ENCODE measurements at places on chromosomes 3 and 15. TPM values are rescaled to one million over a fixed set of nuclear protein-coding genes. Genes with fewer than 3 reads are reported as not detected.

The IL17RE gene
- 12.7 TPM for polyA plus RNA-seq

The PLXNA1 gene
- 29.0 TPM for polyA plus RNA-seq

The SLC27A2 gene
- polyA plus RNA-seq: 64.1 TPM

The TLR9 gene
- not detected for polyA plus RNA-seq

The TMEM212 gene
- not detected for polyA plus RNA-seq

The CPEB1 gene
- polyA plus RNA-seq: 2.5 TPM

DNA sequence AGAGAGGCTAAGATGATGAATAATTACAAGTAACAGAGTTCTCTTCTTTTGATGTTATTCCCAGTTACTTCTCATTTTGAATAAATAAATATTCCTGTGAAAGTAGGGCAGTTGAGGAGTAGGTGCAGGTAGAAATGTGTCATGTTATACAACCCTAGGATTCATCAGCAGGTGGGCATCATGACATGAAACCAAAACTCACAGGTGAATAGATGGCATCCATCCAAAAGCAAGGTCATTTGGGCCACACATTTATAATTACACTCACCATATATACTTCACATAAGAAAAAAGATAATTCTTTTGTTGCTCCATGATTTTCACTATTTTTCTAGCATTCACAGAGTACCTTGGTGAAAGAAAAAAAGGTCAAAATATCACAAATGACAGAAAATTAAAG lies 273.6 kb downstream of the ZBBX start:
- no peak for DNase-seq

DNA sequence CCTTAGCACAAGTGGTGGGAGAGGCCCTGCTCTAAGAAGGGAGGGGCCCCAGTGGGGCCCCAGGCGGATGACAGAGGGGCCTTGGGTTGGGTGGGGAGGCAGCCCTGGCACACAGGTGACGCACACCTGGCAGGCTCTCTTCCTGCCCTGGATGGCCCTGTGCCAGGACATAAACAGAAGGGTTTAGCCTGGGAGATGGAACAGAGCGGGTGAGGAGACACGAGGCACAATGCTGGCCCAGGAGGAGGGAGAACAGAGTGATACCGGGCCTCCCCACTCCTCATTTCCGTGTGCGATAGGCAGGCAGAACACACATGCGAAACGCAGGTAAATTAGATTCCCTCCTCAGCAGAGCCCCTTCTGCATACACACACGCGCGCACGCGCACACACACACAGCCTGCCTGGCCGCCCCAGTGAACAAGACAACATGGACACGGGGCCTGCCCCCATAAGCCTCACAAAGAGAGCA lies 39.8 kb downstream of the IDH2 start:
- DNase-seq: no peak

DNA sequence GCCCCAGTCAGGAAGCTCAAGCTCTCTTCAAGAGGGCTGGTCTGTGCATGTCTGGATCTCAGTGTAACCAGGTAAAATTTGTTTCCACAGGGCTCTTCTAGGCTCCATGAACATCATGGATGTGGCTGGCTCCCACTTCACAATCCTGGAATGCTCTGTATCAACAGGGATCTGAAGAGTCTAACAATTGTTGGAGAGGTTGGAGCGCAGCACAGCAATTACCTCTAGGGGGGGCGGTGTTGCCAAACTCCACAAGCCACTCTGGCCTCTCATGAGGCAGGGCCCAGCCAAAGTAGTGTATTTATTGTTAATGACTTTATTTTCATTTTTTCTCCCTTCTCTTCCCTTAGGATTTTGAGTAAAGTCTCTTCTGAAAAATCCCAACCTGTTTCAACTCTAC lies 6.1 kb upstream of the EIF2B5 start:
- no peak for DNase-seq

GRCh38 chr3:118974356-118975097 lies 60.1 kb downstream of the IGSF11 start:
- no peak for DNase-seq

DNA sequence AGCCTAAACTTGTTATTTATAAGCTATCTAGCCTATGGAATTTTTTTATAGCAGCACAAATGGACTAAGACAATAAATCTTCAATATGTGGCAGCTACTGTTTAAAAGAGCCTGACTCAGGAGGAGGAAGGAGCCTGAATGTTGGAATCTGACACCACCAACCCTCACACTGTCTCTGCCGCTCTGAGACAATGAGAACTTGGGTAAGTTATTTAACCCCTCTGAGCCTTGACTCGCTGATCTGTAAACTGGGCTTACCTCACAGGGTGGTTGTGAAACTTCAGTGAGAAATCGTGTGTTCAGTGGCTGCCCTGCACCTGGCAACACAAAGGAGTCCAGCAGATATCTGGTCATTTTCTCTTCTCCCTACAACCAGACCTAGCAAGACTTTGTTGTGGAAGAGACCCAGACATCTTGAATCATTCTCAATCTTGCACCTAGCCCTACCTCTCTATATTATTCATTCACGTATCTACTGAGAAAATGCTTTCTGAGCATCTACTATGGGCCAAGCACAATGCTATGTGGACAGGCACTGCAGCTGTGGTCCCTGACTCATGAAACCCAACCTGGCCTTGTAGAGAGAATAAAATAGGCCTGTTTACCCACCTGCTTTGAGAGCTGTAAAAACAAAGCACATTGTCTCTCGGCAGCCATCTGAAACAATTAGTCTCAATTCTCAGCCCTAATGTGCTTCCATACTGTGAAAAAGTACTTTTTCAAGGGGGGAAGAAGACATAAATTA lies 81.9 kb upstream of the SLC25A36 start:
- no peak for DNase-seq

GRCh38 chr15:28881170-28881569 lies 4.6 kb upstream of the APBA2 start:
- no peak for DNase-seq

- peak; percentile 63 for DNase-seq
These were observed 70.7 kb downstream of the TOP2B start for GRCh38 chr3:25594007-25594502.

GRCh38 chr15:40281057-40281800 lies 1.6 kb downstream of the ANKRD63 start:
- DNase-seq: no peak

GRCh38 chr3:194089357-194090177 lies 46.4 kb upstream of the HES1 start:
- DNase-seq: no peak

GRCh38 chr3:43000387-43000786 lies 21.3 kb downstream of the GASK1A start:
- no peak for DNase-seq

GRCh38 chr3:29201604-29202003 lies 79.3 kb upstream of the RBMS3 start:
- no peak for DNase-seq

GRCh38 chr15:39584662-39585388 lies 3.9 kb downstream of the THBS1 start:
- DNase-seq: no peak

Data from right renal cortex interstitium (tissue), 3 donors.